Thymus (tissue), 14 donors: ENCODE measurements at places on chromosomes 16 and 17.

- DNase-seq, result no peak
These were observed 3.0 kb upstream of the CCL1 start for GRCh38 chr17:34366010-34366409.

DNA sequence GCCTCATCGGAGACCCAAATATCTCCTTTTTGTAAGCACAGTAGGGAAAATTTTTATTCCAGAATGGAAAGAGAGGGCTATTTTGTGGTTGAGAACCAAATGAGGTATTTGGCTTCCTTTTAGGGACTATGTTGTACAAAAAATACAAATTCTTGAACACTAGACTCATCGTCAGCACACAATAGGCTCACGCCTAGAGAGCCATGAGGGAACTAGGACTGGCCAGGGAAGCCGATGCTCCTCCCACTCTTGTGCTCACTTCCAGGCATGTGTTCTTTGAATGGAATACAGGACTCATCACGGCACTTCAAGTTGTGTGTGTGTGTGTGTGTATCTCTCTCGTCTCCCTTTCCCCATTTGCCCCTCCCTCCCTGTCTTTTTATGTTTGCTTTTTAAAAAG is 17.8 kb upstream of the BLMH start:
- no peak for DNase-seq

DNA sequence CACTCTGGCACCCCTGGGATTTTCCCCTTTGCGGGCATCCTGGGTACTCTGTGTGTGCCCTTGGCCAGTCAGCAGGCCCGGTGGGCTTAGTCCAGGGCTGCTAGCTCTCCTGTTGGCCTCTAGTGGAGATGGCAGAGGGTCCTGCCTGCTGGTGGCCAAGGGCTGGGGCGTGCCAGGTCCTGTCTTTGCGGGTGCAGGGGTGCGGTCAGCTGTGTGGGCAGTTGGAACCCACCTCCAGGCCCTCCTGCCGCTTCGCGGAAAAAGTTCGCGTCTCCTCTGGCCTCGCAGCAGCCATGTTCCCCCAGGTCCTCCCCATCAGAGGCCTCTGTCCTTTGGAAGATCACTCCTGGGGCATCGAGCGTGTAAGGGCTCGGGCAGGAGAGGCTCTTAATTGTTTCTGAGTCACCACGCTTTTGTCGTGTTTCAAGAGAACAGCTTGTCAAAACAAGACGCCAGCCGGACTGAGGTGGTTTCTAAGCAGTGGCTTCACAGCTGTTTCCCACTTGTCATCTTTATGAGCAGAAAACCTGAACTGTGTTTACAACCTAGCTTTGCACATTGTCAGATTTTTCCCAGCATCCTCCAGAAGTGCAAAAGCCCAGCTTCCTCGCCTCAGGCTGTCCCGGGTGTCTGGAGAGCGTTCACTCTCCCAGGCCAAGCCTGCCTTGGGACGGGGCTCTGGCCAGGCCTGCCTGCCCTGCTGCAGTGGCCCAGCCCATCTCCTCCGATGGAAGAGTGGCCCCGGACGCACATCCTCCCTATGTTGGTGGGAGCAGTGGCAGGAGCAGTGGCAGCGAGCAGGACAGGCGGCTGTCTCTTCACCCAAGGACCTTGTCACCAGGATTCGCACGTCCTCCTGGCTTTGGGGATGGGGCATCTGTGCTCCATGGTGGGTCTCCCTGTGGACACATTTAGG is 5.0 kb upstream of the DNASE1L2 start:
- no peak for DNase-seq

DNA sequence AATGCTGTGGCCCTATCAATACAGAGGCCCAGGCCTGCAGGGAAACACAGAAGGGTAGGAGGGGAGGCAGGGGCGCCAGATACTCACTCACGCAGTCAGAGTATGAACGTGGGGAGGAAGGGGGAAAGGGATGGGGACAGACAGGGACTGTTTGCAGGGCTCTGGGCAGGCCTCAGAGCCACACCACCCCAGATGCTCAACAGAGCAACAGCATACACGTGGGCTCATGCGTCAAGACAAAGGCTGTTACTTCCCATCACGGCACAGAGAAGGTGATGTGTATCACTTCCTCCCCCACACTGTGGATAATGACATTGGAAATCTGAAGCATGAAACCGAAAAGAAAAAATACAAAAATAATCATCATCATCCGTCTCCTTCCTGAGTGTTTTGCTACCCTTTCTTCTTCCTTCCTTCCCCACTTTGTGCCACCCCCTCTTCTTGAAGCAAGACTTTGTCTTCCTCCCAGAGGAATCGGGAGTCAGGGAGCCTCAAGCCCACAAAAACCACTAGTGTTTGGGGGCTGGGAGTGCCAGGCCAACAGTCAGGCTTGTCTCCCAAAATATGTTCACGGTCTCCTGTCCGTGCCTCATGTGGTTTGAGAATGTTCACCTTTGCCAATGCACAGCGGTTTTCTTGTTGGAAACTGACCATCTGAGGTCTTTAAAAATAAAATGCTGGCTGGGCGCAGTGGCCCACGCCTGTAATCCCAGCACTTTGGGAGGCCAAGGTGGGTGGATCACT is 20.1 kb downstream of the SLC39A11 start:
- no peak for DNase-seq

DNA sequence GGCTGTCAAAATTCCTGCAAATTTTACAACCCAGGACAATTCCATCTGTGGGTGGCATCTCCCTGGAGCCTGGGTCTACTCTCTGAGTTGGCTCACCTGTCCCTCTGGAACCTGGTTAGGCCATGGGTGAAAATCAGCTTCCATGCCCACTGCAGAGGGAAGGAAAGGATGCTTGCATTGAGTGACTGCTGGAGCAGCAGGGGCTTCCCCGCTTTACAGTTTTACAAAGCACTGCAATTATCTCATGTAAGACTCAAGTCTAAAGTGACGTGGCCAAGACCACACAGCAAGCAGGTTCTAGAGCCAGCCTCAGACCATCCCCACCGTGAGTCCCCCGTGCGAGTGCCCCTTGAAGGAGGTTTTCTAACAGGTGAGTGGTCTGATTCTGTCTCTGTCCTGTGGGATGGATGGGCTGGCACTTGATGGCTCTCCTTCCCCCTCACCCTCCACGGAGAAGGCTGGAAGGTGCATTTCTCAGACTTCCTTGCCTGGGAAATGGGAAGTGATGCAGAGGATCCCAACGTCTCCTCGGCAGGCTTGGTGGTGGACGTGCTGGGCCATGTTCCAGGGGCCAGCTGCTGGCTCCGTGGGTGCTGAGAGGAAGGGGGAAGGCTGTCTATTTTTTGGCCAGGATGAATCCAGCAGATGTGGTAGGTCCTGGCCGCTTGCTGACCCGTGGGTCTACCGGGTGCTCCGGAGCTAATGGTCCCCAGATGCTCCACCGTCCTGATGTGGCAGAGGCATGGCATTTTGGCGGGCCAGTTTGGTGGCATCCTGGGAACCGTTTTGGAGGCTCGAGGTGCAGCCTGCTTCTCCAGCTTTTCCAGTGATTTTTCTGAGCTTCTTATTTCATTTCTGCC is 26.3 kb upstream of the CBX4 start:
- DNase-seq, result no peak

DNA sequence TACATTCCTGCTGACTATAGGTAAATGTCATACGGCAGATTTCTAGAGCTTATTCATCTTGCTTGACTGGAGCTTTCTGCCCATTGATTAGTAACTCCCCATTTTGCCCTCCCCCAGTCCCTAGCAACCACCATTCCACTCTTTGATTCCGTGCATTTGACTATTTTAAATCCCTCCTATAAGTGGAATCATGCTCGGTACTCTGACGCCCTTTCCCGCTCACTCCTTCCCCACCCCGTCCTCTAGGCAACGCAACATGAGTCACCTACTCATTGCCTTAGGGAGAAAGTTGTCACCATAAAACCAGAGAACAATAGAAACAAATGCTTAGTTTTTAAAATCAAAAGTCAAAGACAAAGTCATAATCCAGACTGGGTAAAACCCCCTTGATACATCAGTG is 45.5 kb upstream of the RBBP6 start:
- no peak for DNase-seq

- DNase-seq, result no peak
These were observed 19.7 kb downstream of the PITPNM3 start for GRCh38 chr17:6536566-6537065.

DNA sequence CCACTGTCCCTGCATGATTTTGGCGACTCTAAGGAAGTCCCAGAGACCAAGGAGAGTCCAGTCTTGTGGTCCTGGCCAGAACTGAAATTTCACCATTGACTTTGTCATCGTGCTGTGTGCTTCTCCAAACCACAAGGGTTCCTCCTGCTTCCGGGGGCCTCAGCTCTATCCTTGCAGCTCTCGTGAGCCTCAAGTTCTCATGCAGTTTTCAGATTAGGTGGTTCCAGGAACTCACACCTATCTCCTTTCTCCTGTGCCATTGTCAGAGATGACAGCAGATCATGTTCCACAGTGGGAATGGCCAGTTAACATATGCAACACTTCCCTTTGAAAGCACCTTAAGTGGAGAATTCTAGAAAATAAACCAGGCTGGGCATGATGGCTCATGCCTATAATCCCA is 97.9 kb upstream of the CRHR1 start:
- no peak for DNase-seq

- DNase-seq, result no peak
These were observed 29.8 kb downstream of the STAT3 start for GRCh38 chr17:42358434-42358833.

GRCh38 chr17:56549501-56549900 is 44.0 kb upstream of the NOG start:
- DNase-seq, result no peak

DNA sequence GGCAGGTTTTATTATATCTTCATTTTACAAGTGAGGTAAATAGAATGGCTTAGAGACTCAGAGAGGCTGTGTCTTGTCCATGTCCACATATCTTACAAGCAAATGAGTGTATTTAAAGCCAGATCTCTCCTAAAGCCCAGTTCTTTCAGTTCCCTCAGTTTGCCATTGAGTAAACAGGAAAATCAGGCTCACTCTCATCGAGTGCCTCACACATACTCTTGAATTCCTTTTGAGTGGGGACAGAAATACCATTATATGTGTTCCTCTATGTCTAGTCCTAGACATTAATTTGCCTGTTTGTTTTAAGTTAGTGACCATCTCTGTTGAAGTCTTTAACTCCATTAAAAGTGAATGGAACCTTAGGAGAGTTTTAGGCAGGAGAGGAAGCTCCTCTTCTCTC is 40.1 kb downstream of the BPTF start:
- DNase-seq, result no peak

- DNase-seq, result no peak
These were observed 31.0 kb downstream of the LDHD start for GRCh38 chr16:75085556-75085955.

- DNase-seq, result no peak
These were observed 1.5 kb downstream of the PIEZO1 start for GRCh38 chr16:88783391-88784073.

DNA sequence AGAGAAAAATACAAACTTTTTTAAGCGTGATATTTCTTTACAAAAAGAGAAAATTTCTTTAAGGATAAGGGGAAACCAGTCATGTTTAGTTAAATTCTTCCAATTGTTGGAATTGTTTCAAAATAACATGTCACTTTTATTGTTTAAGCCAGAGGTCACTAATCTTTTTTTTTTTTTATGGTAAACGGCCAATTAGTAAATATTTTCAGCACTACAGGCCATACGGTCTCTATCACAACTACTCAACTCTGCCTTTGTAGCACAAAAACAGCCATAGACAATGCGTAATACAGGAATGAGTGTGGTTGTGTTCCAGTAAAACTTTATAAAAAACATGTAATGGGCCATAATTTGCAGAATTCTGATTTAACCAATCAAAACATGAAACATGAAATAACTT is 401.4 kb downstream of the GRIN2A start:
- no peak for DNase-seq

DNA sequence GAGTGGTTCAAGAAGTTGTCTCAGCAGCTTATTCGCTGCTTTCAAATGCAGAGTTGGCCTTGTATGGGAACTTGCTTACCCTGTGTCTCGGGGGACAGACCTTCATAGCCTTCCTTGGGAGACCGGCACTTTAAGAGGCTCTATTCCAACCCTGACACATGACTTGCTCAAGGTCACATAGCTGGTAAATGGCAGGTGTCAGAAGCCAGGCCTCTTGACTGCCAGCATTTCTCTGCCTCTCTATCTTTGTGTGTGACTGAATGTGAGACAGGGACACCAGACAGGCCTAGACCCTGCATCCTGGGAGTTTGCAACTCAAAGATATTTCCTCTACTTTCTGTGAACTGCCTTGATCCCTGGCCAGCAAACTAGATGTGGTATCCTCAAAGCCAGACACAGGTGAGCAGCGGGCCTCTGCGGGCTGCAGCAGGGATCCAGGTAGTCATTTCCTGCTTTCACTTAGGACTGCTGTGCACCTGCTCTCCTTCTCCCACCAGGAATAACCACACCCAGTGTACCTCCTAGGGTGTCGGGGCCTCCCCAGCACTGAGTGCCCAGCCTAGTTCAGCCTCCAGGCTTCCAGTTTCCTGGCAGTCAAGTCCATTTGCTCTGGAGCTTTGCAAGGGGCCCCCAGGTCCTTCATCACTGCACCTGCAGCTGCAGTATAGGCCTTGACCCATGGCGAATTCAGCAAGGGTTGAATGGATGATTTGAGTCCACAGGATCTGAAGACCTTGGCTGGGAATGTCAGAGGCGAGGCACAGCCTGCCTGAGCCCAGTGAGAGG is 116.6 kb upstream of the TNRC6C start:
- DNase-seq, result peak; percentile 48

- DNase-seq, result no peak
These were observed 25.3 kb upstream of the ZNF469 start for GRCh38 chr16:88357317-88358022.

- no peak for DNase-seq
These were observed 939.9 kb upstream of the SOX9 start for GRCh38 chr17:71180801-71181385.

- DNase-seq, result no peak
These were observed 47.2 kb upstream of the ICAM2 start for GRCh38 chr17:64067657-64068056.

GRCh38 chr17:63542218-63542545 is 8.1 kb upstream of the DCAF7 start:
- no peak for DNase-seq

DNA sequence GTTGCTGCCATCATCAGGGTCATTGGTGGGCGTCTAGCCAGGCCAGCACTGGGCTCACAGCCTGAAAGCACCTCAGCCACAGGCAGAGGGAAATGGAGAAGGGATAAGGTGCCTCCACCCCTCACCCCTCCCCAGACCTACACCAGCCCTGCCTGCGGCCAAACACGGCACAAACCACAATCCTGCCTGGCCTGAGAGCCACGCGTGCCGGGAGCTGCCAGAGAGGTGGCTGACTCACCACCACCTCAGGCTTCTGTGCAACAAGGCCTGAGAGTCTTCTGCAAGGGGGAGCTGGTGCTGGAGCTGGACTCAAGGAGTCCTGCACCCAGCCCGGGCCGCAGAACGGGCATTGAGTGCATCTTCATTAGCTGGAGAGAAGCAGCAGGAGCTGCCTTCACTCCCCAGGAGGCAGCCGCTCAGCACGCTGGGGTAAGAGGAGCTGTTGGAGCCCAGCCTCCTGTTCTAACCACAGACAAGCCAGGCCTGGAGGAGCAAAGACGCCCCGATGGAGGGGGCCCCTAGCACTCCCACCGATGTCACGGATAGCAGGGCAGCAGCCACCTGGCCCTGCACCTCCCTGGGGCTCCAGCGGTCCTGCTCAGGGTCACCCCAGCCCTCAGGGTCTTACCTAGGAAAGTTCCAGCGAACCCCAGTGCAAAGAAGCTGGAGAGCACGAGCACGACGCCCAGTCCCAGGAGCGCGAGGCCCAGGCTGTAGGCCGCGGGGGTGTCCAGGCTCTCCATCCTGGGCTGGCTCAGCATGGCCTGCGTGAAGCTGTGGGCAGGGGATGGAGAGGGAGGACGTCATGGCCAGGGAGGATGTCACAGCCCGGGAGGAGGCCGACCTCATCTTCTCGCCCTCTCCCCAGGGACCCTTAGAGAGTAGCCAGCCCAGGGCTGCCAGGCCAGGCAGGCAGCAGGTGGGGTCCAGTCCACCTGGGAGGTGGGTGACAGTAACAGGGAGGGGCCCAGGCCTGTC is 16.0 kb upstream of the RASD1 start:
- DNase-seq, result no peak
